ENCODE measurements at places on chromosomes 16 and 17.

DNA sequence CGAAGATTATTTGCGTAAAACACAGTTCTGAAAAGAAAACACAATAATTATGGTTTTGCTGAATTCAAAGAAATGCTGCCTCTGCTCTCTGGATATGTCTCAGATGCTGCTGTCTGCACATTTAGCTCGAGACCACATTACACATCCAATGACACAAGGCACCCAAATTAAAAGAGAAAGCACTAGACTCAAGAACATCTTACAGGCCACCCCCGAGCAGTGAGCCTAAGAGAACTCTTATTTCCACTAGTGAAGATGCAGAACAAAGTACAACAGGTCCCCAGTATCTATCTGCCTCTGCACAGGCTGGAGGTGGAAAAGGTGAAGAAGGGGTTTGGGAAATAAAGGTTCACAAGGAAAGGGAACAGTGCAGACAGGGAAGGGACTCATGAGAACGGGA is 33.5 kb downstream of the GRB2 start:
- DNase-seq, result no peak

GRCh38 chr16:15404792-15405191 is 9.2 kb downstream of the MPV17L start:
- no peak for DNase-seq

DNA sequence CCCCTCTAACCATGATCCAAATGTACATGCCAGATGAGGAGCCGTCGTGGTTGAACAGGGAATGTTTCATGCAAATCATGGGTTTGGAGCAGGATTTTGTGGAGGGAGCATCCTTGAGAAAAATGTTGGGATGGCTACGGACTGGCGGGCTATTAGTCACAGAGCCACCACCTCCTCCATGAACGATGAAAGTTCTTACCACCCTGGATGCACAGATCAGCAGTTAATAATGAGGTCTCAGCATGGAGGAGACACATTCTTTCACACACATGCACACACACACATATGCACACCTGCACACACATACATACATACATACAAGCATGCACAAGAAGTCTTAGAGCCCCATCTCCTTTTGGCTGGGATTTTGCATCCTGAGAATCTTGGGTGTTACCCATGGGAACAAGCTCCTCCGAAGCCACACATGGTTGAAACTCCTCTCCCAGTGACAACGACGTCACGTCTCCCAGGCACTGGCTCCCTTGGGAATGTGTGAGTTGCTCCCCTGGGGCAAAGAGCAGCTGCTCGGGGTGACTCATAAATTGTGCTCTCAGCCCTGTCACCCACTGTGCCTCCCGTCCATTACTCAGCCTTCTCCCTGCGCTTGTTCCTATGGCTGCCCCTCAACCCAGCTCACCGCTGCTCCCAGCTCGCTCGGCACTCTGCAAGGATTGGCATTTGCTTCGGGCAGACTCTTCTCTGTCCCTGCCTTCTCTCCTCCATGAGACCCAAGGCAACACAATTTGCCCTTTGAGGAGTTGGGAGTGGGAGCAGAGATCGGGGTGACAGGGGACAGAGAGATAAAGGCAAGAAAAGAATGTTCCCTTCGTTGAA is 344.6 kb downstream of the SOX9 start:
- no peak for DNase-seq

GRCh38 chr16:4474192-4474961 is at the start of gene NMRAL1:
TSS of gene NMRAL1 (minus strand) at chr16:4474625. CDS start at chr16:4474132, 493 bp downstream.
- DNase-seq, result peak; percentile 60

- DNase-seq, result no peak
These were observed 216.1 kb downstream of the ABCC12 start for GRCh38 chr16:47939680-47940079.

Data from cortex of kidney (tissue), 1 donor.